ENCODE measurements at places on chromosomes 12 and 14.

DNA sequence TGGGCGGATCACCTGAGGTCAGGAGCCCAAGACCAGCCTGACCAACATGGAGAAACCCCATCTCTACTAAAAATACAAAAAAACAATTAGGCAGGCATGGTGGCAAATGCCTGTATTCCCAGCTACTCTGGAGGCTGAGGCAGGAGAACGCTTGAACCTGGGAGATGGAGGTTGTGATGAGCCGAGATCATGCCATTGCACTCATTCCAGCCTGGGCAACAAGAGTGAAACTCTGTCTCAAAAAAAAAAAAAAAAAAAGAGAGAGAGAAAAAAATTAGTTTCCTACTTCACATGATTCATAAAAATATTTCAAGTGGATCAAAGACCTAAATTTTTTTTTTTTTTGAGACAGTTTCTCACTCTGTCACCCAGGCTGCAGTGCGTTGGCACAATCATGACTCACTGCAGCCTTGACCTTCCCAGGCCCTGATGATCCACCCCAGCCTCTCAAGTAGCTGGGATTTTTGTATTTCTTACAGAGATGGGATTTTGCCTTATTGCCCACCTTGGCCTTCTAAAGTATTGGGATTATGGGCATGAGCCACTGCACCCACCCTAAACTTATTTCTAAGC is 24.9 kb downstream of the FCF1 start:
- DNase-seq: no peak

GRCh38 chr14:65867333-65867732 is 454.8 kb downstream of the FUT8 start:
- no peak for DNase-seq

DNA sequence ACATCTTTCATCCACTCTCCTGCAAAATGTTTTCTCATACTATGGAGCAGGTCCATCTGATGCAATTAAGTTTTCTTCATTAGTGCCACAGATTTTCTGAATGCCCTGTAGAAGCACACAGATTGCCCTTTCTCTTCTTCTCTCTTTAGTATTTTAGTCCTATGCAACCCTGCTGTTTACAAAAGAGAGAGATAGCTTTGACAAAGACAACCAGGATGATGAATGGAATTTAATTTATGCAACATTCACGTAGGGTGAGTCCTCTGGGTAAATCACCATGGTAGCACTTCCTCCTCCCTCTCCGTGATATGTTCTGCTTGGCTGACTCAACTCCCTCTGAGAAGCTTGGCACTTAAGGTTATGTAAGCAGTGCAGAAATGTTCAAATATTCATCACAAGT is 400.9 kb upstream of the PDE3A start:
- no peak for DNase-seq

DNA sequence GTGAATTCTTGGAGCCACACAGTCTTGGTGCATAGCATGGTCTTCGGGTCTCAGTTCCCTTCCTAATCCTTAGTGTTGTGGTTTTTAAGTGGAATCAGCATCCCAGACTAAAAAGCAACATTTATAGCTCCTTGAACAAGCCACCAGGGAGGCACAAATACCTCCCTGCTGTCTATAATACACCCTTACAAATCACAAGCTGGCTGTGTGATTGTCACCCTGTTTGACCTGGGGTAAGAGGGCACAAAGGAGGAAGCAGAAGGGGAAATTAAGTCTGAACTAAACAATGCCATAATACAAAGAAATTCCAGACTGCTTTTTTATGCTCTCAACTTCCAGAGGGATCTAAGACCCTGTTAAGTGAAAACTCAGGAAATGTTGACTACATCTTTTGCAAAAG is 7.7 kb upstream of the MMP19 start:
- no peak for DNase-seq

DNA sequence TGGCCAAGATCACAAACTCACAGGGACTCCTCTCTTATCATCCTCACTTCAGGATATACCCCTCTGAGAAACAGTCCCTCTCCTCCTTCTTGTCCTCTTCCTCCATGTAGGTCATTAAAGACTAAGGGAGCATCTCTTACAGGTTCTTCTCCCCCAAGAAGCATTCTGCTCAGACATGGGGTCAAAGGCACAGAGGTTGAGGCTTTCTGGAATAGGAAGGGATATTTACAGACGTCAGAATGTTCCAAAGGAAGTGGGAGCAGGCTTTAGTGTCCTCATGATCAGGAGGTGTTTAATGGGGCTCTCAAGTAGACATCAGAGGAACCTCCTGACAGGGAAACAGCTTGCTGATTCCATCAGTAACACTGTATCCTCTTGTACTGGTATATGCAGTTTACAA is 36.4 kb downstream of the PRPF40B start:
- no peak for DNase-seq

GRCh38 chr14:74985028-74985310 is 17.8 kb upstream of the EIF2B2 start:
- no peak for DNase-seq

GRCh38 chr14:68041876-68042354 is 222.3 kb downstream of the RAD51B start:
- no peak for DNase-seq

DNA sequence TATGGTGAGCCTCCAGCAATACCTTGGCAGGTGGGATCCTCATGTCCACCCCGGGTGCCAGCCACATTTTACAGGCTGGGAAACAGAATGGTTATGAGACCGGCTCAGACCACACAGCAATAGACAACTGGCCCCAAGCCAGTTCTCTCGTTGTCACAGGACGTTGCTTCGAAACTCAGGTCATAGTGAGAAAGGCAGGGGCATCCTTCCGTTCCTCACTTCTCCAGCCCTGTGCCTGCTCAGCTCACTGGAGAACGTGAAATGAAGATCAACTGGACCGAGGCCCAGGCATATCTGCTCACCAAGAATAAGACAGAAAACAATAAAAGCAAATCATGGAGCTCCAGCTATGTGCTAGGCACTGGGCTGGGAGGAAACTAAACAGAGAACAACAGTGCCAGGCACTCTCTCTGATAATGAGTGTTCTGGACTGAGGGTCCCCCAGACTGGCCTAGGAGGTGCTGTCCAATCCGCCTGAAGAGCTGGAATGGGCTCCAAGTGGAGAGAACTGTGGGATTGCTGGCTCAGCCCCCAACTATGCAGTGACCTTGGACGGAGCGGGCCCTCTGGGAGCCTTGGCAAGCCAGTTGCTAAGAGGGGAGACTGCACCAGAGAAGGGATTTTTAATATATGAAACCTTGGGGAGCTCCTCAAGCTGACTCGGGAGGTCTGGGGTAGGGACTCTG is 18.8 kb upstream of the FAIM2 start:
- no peak for DNase-seq

Measured in stimulated activated CD8-positive, alpha-beta memory T cell treated with anti-CD3 and anti-CD28 coated beads, Interleukin-7, amount 100 ng/mL, for 1 hour (primary cell).